AG09319 (cell line): ENCODE measurements at places on chromosomes 12 and 14.
A peak's percentile ranks its signal among the peaks of the same experiment; 100 is the strongest.

GRCh38 chr14:99909513-99910064 is 116.4 kb downstream of the EML1 start:
- DNase-seq = no peak

GRCh38 chr14:66135831-66136230 is 350.3 kb upstream of the CCDC196 start:
- DNase-seq = no peak

DNA sequence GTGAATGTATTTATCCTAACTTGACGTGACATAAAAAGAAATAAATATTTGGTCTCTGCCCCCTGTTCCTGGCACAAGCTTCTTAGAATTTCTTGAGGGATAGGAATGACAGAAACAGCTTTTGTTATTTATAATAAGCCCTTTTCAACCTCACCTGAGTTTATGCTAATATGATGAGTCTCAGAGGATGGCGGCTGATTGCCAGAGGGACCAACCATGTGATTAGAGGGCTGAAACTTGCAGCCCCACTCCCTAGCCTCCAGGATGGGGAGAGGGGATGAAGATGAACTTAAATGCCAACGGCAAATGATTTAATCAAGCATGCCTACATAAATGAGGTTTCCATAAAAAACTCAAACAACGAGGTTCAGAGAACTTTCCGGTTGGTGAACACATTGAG is 42.9 kb downstream of the DNAI7 start:
- DNase-seq = no peak

GRCh38 chr12:96140174-96140573 is 54.0 kb upstream of the ELK3 start:
- peak; percentile 19 for DNase-seq

- DNase-seq = no peak
Measured at GRCh38 chr12:46803517-46803916, 22.3 kb downstream of the SLC38A4 start.

DNA sequence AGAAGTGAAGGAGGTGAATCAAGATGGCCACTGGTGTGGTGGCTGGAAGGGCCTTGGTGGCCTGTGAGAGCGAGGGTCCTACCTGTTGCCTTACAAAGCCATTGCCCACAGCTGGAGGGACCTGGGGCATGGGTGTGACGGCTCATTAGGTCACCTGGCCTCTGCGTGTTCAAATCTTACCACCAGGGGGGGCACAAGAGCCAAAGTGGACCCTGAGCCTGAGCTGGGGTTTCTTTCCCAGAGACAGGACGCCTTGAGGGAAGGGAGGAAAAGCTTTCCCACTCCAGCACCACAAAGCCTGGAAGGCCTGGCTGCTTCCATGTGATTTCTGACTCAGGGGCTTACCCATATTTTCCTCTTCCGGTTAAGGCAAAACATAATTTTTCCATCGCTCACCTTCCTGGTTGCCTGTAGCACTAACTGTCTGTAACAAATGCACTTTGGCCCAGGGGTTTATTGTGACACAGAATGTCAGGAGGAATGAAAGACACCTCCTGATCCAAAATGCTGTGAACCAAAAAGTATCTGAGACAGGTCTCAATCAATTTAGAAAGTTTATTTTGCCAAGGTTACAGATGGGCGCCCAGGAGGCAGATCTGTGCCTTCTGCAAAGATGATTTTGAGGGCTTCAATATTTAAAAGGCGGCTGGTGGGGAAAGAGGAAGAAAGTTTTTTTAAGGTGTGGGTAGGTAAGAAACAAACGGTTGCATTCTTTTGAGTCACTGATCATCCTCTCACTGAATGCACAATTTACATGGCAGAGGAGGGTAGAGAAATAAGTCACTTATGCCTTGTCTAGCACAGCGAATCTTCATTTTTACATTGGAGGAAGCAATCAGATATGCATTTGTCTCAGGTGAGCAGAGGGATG is 4.3 kb upstream of the CD9 start:
- DNase-seq = peak; percentile 49

GRCh38 chr14:40447017-40447416 is 1014.8 kb upstream of the FBXO33 start:
- no peak for DNase-seq

DNA sequence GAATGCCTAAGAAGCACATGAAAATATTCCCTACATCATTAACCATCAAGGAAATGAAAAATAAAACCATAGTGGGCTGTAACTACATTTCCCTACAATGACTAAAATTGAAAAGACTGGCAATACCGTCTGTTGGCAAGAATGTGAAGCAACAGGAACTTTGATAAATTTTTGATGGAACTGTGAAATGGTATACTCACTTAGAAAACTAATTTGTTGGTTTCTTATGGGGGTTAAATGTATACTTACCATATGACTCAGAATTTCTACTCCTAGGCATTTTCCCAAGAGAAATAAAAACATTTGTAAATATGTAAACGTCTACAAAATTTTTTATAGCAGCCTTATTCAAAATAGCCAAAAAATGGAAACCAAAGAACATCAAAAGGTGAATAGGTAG is 121.4 kb upstream of the PLEKHA5 start:
- no peak for DNase-seq

- DNase-seq = no peak
Measured at GRCh38 chr12:58513301-58513834, 406.9 kb downstream of the LRIG3 start.

GRCh38 chr12:52038447-52038846 is 12.8 kb upstream of the NR4A1 start:
- DNase-seq = no peak

GRCh38 chr12:85949253-85949652 is 75.2 kb downstream of the NTS start:
- no peak for DNase-seq

- no peak for DNase-seq
Measured at GRCh38 chr12:102596031-102596430, 115.7 kb upstream of the IGF1 start.

DNA sequence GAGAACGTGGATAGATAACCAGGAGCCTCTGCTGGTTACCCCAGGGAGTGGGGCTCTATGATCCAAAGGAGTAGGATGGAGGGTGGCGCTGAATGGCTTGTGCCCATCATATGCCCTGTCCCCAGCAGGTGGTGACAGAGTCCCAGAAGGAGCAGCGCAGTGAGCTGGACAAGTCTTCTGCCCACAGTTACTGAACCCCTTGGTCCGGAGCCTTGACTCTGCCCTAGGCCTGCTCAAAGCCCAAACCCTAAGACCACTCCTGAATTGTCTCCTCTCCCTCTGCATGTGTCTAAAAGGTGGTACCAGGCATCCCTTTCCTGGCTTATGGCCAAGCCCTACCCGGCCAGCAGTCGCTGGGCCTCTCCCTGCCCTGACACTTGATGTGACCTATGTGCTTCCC is 3.2 kb downstream of the PRPH start:
- no peak for DNase-seq

- DNase-seq = no peak
Measured at GRCh38 chr12:107134558-107134957, 41.2 kb upstream of the CRY1 start.

DNA sequence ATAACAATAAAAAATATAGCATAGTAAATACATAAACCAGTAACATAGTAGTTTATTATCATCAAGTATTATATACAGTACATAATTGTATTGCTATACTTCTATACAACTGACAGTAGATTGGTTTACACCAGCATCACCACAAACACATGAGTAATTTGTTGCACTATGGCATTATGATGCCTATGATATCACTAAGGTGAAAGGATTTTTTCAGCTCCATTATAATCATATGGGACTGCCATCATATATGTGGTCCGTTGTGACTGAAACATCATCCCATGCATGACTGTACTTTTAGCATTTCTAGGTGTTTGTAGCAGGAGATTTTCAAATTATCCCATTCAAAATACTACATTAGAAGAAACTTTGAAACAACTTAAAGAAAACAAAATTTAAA is 77.8 kb downstream of the IFT81 start:
- DNase-seq = no peak

- DNase-seq = peak; percentile 82
Measured at GRCh38 chr14:89425931-89426330, 8.9 kb upstream of the FOXN3 start.

GRCh38 chr12:58416236-58416635 is 474.9 kb downstream of the ATP23 start:
- no peak for DNase-seq

GRCh38 chr12:5487948-5488625 is 56.2 kb downstream of the NTF3 start:
- DNase-seq = no peak

GRCh38 chr14:105549481-105549880 is 23.1 kb downstream of the TMEM121 start:
- DNase-seq = no peak

- DNase-seq = no peak
Measured at GRCh38 chr12:117034701-117035151, 64.5 kb downstream of the TESC start.

- no peak for DNase-seq
Measured at GRCh38 chr14:105889666-105890473, 363.5 kb downstream of the TMEM121 start.

DNA sequence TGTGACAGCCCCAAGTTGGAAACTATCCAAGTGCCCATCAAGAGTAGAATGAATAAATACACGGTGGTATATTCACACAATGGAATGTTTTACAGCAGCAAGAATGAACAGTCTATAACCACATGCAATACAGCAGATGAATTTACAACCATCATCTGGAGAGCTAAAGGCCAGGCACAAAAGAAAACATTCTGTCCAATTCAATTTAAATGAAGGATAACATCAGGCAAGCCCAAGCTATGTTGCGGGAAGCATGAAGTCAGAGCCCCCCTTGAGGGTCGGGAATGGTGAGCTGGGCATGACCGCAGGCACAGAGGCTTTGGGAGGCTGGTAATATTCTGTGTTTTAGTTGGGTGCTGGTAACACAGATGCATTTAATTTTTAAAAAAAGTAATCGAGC is 76.0 kb downstream of the SYNE3 start:
- DNase-seq = no peak

- peak; percentile 54 for DNase-seq
Measured at GRCh38 chr12:30796313-30796780, 41.6 kb upstream of the CAPRIN2 start.

GRCh38 chr14:22657861-22658260 is 13.7 kb upstream of the OR6J1 start:
- DNase-seq = no peak

- no peak for DNase-seq
Measured at GRCh38 chr14:79658221-79658620, 553.1 kb downstream of the DIO2 start.

DNA sequence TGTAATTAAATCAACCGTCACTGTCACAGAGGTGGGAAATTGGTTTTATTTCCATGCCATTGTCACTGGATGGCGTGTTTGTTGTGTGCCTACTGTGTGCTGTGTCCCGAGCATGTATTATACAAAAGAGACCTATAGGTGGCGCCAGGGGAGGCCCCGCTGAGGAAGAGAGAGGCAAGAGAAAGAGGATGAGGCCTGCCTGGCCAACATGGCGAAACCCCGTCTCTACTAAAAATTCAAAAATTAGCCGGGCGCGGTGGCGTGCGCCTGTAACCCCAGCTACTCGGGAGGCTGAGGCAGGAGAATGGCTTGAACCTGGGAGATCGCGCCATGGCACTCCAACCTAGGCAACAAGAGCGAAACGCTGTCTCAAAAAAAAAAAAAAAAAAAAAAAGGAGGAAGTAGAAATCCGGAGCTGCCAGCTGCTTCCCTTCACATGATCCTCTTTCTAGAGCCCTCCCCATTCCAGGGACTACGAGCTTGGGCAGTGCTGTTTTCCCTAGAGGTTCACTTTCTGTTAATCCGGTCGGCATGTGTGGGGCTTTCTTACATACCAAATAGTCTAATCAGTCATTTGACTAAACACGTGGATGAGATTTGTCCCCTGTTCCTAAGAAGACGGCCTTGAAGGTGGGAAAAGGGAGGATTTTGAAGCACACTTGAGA is 6.4 kb upstream of the CCDC175 start:
- no peak for DNase-seq

DNA sequence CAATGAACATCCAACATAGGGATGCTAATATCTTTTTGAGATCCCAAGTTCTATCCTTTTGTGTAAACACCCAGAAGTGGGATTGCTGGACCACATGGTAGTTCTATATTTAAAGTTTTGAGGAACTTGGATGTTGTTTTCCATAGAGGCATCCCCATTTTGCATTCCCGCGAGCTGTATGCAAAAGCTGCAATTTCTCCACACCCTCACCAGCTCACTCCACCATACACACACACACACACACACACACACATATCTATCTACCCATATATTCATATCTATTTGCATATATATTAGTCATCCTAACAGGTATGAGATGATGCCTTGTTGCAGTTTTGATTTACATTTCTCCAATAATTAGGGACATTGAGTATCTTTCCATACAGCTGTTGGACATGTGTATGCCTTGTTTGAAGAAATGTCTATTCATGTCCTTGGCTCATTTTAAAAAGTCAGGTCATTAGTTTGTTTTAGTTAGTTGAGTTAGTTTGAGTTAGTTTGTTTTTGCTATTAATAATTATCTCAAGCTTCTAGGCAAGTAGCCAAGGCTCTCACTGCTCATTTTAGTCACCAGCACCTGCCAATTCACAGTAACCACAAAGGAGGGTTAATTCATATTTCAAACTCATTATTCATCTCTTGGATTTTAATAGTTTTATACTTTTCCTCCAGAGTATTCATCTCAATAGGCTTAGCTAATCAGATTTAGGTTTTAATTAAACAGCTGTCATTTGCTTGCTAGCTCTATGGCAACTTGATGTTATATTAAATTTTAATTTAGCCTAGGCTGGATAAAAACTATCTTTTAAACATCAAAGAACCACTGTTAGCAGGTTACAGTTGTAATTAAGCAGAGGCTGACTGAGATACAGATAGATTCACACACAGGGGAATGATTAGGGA is 1435.9 kb upstream of the TMEM132C start:
- DNase-seq = no peak

- DNase-seq = no peak
Measured at GRCh38 chr14:32400480-32400879, 71.4 kb downstream of the AKAP6 start.

DNA sequence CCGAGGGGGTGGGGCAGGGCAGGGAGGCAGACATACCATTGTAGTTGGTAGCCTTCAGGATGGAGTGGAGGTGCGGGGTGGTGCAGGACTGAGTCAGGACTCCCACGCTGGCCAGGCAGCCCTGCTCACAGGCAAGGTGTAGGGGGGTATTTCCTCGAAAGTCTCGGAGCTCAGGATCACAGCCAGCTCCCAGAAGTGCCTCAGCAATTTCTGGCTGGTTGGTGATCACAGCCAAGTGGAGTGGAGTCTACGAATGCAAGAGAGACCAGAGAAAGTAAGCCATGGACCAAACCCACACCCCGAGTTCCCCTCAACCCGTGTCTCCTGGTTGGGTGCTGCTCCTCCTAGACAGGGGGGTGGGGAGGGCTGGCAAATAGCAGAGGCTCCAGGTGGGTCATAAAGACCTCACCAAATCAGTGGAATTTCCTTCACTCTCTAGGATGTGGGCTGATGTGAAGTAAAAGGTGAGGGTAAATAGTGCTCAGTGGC is 1.4 kb downstream of the NFKBIA start:
- no peak for DNase-seq

DNA sequence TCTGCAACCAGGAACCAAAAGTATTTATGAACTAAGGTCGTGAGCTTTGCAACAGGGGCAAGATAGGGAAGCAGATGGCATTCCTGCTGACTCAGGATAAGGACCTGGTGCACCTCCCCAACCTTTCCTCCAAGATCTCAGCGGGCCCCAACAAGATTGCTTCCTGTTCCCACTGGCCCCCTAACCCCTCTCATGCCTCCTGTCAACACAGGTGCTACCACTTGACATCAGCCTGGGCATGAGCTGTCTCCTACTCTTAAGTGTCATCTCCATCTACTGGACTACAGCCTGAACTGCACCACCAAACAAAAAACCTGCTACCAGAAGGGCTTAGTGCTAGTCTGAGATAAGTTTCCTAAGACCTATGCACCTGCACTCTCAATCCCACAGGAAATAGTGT is 32.7 kb downstream of the MED6 start:
- DNase-seq = no peak
